Activated CD4-positive, alpha-beta T cell treated with anti-CD3 and anti-CD28 coated beads, Interleukin-2, amount 10 ng/mL, durations not matched to agents 7 days and 5 days (primary cell): ENCODE measurements at places on chromosomes 16 and 17.

- DNase-seq = no peak
- no peaks in the 10 kb centered on the region for H3K27me3 ChIP-seq
- H3K36me3 ChIP-seq = peaks cover 28% of the 10 kb centered on the region
- H3K4me1 ChIP-seq = peaks cover 74% of the 10 kb centered on the region
- no peak overlapping the region for H3K4me3 ChIP-seq
Measured at GRCh38 chr17:78761789-78762406, 20.2 kb downstream of the CYTH1 start.

DNA sequence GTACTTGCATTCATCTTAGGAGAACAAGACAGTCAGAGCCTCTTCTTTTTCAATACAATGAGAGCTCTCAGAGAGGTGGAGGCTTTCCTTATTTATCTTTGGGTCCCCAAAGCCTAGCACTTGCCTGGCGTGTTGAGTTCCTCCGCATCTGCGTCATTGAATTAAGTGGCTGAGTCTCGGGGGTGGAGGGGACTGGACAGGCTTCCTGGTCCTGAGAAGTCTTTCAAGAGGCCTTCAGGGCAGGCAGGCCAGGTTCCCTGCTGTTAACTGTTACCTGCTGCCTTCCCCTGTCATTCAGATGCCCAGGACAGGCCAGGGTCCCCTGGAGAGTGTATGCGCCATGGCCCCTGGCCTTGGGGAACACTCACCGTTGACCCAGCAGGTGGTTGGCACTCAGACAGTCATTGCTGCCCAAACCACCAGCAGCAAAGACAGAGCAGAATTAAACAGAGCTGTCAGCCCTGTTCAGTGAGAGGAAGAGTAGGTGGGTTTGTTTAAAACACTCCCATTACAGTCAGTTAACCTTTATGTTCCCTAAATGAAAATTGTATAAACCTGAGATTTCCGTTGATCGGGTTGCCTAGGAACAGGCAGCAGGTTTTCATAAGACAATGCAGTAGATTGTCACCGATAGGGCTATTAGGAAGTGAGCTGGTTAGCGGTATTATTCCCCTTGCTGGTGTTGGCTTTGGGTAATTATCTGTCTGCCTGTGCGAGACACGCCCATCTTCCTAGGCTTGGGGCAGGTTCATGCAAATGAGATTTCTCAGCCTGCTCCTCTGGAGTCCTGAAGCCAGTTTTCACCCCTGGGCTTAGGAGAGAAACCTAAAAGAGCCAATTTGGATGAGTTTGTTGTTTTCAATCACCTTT, 132.7 kb downstream of the CCDC182 start:
- H3K36me3 ChIP-seq = peaks cover 26% of the 10 kb centered on the region
- H3K27ac ChIP-seq = no peak overlapping the region
- peaks cover 25% of the 10 kb centered on the region for H3K4me1 ChIP-seq

DNA sequence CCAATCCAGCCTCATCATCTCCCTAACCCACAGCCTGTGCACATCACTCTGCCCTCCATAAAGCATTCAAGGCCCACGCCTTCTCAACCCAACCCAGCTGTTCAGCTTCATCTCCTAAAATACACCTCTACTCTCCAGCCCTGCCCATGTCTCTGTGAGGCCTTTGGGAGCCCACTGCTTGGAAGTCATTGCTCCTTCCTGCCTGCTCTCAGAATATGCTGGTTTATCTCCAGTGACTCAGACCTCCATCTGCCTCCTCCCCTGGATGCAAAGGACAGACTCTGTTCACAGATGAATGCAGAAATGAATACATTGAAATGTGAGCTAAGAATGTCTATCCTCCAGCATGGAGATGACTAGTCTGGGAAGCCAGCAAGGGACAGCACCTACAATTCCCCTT, 19.0 kb downstream of the KCNG4 start:
- no peak overlapping the region for H3K4me3 ChIP-seq
- no peaks in the 10 kb centered on the region for H3K36me3 ChIP-seq
- no peaks in the 10 kb centered on the region for H3K27me3 ChIP-seq
- H3K4me1 ChIP-seq = no peaks in the 10 kb centered on the region

GRCh38 chr16:85006639-85007038, 4.7 kb downstream of the ZDHHC7 start:
- peaks cover 6% of the 10 kb centered on the region for H3K36me3 ChIP-seq
- H3K27me3 ChIP-seq = no peaks in the 10 kb centered on the region
- H3K27ac ChIP-seq = no peak overlapping the region
- H3K4me3 ChIP-seq = no peak overlapping the region
- peaks cover 55% of the 10 kb centered on the region for H3K4me1 ChIP-seq

DNA sequence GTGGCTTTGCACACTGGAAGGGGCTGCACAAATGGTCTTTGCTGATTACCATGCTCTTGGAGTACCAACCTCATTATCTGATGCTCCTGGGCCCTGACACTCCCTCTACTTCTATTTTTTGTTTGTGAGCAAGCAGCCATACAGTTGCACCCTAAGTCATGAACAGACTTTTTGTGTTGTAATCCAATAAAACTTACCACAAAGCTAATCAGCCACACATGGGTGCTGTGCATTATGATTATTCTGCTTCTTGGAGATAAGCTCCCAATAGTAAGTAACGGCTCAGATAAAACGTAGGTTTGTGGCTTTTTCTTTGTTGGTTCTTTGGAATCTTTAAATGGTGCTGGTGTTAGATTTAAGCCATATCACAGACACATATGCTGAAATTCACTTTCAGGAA, 76.2 kb downstream of the CCT6B start:
- H3K4me3 ChIP-seq = no peak overlapping the region
- H3K27me3 ChIP-seq = peaks cover 32% of the 10 kb centered on the region
- no peak overlapping the region for H3K27ac ChIP-seq
- H3K4me1 ChIP-seq = no peaks in the 10 kb centered on the region
- no peak for DNase-seq
- no peaks in the 10 kb centered on the region for H3K36me3 ChIP-seq

DNA sequence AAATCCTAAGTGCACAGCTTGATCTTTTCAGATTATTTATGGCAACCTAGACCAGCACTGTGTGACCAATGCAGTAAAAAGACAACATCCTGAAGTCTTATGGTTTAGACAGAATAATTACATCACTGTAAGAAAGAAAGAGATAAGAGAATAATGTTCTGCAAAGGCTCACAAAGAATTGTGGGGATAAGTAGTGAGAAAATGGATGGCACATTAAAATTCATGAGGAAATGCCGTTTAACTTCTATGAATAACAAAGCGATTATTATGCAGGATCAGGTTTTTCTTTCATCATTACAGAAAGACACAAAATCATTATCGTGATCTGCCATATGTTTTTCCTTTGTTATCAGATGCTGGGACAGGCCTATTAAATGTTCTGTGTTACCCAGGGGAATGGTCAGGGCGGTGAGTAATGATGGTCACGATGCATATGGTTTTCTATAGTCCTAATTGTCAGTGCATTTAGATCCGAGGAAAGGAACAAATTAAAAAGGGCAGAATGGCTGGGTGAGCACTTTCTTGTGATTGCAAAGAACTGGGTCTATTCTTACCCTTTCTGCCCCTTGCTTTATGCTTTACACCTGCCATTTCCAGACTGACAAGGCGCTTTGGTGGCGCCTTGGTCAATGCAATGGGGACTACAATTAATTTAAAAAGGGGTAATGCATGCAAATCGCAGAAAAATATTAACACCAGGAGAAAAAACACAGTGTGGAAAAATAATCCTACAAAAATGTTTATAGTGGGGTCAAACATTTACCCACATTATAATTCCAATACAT, 18.1 kb upstream of the DHX40 start:
- H3K4me1 ChIP-seq = no peaks in the 10 kb centered on the region
- H3K36me3 ChIP-seq = no peaks in the 10 kb centered on the region
- no peak for DNase-seq
- H3K4me3 ChIP-seq = no peak overlapping the region
- peaks cover 12% of the 10 kb centered on the region for H3K27me3 ChIP-seq
- H3K27ac ChIP-seq = no peak overlapping the region

DNA sequence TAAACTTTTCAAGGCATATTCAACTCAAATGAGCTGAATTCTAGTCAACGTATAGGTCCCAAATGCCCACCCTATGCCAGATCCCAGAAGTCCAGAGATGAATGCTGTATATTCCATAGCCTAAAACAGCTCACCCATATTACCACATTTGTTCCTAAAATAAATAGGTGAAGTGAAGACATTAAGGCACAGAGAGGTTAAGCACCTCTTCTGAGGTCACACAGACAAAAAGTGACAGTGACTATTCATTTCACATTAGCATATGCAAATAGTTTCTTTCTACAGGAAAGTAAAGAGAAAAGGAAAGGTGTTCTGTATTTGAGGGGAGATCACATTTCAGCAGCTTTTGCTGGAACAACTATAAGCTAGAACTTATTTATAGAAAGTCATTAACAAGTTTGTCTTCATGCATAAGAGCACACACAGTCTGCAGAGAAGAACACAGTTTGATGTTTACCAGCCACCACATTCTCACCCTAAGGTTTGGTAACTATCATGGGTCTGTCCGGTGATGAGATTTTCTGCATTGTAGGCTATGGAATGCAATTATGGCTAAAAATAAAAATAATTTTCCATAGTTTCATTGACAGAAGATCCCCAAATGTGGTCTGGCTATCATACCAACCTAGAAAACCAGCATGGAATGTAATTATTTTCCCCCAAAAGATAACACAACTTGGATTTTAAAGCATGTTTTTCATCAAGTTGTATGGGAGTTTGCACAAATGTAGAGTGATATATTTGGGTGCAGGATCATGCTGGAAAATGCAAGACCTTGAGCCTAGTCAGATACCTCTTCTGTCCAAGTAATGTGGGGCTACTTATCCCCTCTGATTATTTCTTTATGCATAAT, 402.1 kb downstream of the UTP18 start:
- H3K36me3 ChIP-seq = no peaks in the 10 kb centered on the region
- H3K27ac ChIP-seq = no peak overlapping the region
- H3K4me3 ChIP-seq = no peak overlapping the region

DNA sequence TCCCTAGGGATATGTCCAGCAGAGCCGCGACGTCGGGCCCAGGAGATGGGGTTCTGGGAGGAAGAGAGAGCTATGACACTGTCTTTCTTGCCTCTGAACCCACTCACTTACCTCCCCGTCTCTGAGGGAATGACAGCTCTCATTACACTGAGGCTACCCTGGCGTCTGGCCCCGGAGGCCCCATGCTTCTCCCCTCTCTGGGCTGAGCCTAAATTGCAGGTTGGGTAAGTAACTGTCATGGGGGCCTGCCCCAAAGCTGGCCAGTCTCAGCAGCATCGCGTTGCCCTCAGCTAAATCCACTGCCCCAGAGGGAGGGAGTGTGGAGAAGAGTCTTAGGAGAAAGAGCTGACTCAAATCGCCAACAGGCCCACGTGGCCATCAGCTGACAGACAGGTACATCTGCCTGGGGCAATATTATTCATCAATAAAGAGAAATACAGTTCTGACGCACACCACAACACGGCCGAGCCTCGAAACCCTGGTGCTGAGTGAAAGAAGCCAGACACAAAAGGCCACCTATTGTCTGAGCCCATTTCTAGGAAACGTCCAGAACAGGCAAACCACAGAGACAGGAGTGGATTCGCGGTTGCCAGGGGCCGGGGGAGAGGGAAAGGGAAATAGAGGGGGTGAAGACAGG, 156.4 kb downstream of the C16orf95 start:
- H3K4me1 ChIP-seq = no peaks in the 10 kb centered on the region
- H3K4me3 ChIP-seq = no peak overlapping the region
- H3K27me3 ChIP-seq = no peaks in the 10 kb centered on the region
- DNase-seq = no peak
- H3K36me3 ChIP-seq = no peaks in the 10 kb centered on the region

DNA sequence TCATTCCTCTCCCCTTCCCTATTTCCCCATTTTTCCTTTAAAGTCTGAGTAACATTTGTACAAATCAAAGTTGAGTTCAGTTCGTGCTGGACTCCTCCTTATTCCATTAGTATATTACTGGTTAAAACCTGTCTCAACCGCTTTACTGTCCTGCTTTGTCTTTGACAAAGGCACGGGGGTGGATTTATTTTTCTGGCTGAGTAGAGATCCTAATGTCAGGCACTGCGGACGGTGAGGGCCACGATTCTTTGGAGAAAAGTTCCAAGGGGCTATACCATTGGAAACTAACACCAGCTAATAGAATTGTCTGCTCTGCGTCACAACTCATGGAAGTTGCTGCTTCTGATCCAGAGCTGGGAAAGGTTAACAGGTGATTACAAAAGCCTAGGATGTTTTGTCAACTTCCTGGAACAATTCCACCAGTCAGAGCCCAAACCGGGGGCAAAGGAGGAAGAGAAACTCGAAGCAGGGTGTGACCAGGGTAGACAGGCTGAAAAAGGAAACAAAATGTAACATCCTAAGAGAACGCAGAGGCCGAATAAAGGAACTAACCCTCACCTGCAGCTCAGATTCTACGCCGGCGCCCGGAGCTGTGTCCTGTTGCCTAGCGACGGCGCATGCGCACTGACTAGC, 12.4 kb downstream of the TAT start:
- H3K36me3 ChIP-seq = peaks cover 3% of the 10 kb centered on the region
- H3K4me1 ChIP-seq = peaks cover 19% of the 10 kb centered on the region
- peak overlapping the region; percentile 97 for H3K27ac ChIP-seq
- H3K27me3 ChIP-seq = peaks cover 2% of the 10 kb centered on the region
- H3K4me3 ChIP-seq = peak overlapping the region; percentile 87
- no peak for DNase-seq

DNA sequence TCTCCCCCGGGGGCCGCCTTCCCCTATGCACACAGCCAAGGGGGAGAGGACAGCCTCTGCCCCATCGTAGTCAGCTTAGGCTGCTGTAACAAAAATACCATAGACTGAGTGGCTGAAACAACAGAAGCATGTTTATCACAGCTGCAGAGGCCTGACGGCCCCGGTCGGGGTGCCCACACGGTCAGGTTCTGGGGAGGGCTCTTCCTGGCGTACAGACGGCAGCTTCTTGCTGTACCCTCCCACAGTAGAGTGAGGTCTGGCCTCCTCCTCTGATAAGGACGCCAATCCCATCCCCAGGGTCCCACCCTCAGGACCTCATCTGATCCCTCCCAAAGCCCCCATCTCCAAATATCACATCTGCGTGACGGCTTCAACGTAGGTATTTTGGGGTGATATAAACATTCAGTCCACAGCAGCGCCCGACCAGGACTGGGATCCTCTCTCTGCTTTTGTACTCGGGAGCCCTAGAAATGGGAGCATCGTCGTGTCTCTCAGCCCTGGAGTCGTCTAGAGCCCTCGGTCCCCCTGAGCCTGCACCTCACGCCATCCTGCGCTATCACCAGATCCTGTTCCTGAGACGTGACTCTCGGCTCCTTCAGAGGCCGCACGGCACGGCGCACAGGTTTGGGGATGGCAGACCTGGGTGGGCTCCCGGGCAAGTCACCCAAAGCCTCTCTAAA, 67.8 kb downstream of the RPH3AL start:
- no peak for DNase-seq
- H3K36me3 ChIP-seq = no peaks in the 10 kb centered on the region
- H3K4me3 ChIP-seq = no peak overlapping the region
- H3K27me3 ChIP-seq = no peaks in the 10 kb centered on the region
- H3K27ac ChIP-seq = no peak overlapping the region

DNA sequence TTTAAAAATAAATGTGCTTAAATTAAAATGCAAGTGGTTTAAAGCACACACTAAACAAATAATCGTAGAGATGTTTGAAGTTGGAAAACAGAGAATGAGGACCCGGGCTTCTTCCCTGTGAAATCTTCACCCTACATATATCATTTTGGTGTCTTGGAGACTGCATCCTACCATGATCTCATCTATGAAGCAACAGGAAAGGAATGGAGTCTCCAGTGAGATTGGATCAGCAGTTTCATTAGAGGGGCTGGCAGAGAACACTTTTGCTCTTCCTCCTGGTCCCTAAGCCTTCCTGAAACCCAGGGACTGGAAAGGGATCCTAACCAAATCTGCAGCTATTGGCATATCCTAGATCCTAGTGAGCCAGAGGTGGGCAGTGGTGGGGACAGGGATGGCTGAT, 85.0 kb downstream of the GRIN2A start:
- H3K36me3 ChIP-seq = no peaks in the 10 kb centered on the region
- no peaks in the 10 kb centered on the region for H3K27me3 ChIP-seq
- no peaks in the 10 kb centered on the region for H3K4me1 ChIP-seq
- DNase-seq = no peak
- H3K27ac ChIP-seq = no peak overlapping the region
